ENCODE measurements at places on chromosomes 6 and 20.

DNA sequence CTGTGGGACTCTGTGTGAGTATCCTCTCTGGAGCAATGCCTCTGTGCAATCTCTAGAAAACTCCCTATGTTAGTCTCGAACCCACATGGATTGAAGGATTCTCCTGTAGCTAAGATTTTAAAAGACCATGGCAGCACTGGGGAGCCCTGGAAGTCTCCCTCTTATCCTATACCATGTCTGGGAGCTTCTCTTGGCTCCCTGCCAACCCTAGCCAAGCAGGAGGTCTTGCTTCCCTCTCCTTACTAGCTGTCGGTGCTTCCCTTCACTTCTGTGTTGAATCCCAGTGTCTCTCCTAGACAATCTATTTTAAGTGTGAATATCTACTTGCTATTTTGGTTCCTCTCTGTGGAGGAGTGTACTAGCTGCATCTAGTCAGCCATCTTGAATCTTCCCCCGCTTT is 118.8 kb upstream of the NRN1 start:
- no peak for DNase-seq

DNA sequence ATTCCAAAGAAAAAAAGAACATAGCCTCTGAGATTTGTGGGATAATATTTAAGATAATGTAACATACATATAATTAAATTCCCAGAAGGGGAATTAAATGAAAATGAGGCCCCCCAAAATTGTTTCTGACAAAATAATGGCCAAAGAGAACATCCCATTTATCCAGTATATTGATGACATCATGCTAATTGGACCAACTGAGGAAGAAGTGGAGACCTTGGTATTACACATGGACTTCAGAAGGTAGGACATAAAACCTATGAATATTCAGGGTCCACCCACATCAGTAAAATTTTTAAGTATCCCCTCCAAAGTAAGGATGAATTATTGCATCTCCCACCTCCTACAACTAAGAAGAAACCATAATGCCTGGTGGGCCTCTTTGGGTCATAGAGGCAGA is 15.6 kb upstream of the RBM24 start:
- DNase-seq, result no peak

DNA sequence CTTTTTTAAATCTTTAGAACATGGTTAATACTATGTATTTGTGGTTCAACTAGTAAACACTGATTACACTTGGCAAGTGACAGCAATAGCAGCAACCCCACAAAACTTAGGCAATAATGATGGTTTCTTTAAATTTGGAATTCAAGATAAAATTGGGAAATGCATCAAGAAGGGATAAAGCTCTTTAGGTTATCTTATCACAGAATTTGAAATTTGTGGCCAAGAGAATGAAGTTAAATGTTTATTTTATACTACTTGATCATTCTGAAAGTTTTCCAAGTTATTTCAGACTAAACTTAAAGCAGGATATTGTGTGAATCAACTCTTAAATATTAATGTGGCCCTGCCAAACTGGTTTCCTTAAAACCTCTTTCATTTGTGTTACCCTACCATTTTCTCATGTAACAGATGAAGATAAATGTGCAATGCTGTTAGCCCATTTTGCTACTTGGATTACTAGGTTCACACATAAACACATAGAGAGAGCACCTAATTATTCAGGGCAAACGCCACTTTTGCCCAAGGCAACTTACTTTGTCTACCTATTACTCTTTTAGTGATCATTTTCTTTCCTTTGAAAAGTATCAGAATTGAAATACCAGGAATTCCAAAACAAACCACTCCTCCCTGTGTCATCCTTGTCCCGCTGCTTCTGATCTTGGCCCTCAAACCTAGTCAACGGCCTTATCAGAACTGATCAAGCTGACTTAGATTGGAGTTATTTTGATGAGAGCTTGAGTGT is 186.7 kb upstream of the TENT5A start:
- DNase-seq, result no peak

- no peak for DNase-seq
Measured at GRCh38 chr6:37630281-37630799, 67.3 kb downstream of the MDGA1 start.

DNA sequence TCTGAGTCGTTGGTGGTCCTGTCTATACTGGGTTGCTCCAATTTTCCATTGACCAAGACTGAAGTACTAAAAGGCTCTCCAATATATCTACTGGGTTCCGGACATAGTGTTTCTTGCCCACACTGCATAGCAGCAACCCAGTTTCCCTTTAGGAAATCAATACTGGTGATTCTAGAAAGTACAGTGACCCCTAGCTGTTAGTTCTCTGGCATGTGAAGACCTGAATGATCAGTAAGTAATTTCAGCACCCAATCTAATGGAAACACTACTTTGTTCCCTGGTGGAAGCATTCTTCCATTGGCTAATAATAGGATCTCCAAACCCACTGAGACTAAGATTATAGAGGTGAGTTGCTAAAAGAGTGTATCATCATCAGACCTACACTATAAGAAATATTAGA is 40.8 kb upstream of the STMND1 start:
- DNase-seq, result no peak

- no peak for DNase-seq
Measured at GRCh38 chr20:22303523-22303922, 280.8 kb downstream of the FOXA2 start.

DNA sequence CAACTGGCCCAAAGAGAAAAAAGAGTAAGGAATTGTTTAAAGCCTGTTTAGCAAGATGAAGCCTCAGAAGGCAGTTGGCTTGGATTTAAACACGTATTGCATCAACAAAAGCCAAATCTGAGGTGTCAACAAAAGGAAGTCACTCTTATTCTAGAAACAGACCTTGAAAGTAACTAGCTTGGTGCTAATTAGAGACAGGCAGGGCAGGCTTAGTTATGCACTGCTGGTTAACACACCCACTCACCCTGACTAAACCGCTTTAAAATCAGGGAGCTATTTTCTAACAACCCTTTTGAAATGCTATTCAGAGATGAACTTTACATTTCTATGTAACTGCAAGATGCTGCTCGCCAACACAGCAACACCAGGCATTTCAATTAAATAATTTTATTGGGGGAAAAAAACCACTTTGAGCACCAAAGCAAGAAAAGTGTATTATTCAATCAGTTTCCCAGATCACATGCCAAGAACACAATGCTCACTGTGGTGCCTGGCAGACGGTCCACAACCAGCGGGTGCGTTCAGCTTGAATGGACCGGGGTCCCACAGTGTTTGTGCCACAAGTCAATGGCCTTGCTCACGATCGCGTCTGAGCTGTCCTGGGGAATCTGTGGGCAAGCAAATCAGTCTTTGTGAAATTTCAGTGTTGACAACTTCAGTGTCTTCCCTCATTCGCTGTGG is 23.6 kb downstream of the TBC1D7 start:
- DNase-seq, result no peak

GRCh38 chr6:47473791-47474346 is 3.7 kb upstream of the CD2AP start:
- no peak for DNase-seq

- DNase-seq, result no peak
Measured at GRCh38 chr6:15254070-15254975, 8.5 kb downstream of the JARID2 start.

DNA sequence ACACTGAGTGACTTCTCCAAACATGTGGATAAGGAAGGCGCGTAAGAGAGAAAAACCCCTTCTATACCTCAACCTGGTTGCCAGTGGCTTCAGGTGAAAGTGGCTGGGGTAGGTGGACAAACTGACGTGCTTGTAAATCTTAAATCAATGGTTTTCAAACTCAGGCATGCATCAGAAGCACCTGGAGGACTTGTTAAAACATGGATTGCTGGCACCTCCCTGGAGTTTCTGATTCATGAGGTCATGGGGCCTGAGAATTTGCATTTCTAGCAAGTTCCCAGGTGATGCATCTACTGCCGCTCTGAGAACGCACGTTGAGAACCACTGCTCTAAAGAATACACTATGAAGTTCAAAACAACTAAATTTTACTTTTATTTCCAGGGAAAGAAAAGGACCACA is 31.9 kb upstream of the TAB2 start:
- no peak for DNase-seq

- no peak for DNase-seq
Measured at GRCh38 chr6:122669868-122670267, 59.7 kb downstream of the PKIB start.

DNA sequence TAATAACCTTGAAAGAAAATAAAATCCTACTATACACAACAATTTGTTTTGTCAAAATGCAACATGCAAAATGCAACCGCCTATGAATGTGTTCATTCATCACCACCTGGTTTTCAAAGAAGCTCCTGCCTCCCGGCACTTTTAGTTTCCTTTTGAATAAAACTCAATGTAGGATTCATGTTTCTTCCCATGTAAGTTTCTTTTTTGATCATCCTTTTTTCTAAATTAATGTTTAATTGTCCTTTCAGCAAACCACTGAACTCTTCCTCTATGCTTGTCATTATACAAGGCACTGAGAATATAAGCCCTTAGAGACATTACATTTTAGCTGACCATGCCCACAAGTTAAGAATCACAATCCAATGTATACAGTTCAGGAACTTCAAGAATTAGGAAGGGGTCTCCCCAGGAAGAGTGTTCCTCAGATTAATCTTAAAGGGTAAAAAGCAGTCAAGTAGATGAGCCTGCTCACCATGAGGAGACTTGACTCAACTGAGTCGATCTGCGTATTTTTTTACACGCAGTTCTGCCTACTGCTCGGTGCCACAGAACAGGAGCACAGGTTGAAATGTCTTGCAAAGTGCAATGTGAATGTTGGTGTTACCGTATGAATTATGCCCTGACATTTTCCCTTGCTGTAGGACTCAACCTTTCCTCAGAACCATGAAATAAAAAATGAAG is 7.2 kb upstream of the THEMIS start:
- DNase-seq, result no peak

GRCh38 chr6:107668743-107669474 is 155.2 kb downstream of the SCML4 start:
- DNase-seq, result no peak

- no peak for DNase-seq
Measured at GRCh38 chr6:139903411-139904157, 529.1 kb upstream of the CITED2 start.

DNA sequence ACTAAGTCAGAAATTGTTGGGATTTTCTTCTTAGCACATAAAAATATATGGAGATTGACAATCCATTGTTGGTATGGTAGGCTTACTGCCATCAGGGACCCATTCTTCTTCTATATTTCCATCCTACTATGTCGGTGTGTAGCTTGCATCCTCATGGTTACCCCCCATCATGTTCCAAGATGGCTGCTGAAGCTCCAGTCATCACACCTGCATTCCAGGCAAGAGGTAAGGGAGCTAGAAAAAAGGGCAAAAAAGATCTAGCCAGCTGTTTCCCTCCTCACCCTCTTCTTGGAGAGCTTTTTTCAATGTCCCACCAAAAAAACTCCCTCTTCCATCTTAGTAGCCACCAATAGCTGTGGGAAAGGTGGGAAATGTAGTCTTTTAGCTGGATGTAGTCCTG is 13.6 kb downstream of the SLC2A10 start:
- DNase-seq, result no peak

GRCh38 chr6:10409233-10409721 is 5.6 kb downstream of the TFAP2A start:
- DNase-seq, result no peak

DNA sequence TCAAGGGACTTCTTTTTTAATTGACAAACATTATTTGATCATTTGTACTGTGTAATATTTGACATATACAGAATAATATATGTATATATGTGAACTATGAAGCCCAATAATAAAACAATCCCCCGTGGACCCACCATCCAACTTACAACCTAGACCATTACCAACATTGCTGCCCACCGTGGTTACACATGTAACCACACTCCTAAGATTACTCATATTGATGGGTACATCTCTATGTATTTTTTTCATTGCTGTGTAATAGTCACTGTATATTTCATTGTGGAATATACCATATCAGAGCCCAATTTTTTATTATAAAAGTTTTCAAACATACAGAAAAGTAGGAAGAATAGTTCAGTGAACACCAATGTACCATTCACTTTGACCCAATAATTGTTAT is 94.3 kb downstream of the RTN4IP1 start:
- no peak for DNase-seq

GRCh38 chr6:44667226-44667625 is 279.7 kb downstream of the CDC5L start:
- no peak for DNase-seq

- DNase-seq, result no peak
Measured at GRCh38 chr6:13079096-13079723, 249.1 kb downstream of the TBC1D7 start.

DNA sequence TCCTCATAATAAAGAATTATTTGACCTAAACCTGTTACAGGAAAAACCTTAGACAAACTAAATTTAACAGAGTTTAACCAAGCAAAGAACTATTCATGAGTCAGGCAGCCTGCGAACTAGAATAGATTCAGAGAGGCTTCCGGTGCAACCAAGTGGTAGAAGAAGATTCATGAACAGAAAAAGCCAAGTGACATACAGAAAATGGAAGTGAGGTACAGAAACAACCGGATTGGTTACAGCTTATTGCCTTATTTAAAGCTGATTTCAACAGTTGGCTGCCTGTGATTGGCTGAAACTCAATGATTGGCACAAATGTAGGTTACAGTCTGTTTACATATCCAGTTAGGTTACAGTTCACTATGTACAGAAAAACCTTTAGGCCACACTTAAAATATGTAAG is 10.1 kb downstream of the PPP1R3G start:
- no peak for DNase-seq

DNA sequence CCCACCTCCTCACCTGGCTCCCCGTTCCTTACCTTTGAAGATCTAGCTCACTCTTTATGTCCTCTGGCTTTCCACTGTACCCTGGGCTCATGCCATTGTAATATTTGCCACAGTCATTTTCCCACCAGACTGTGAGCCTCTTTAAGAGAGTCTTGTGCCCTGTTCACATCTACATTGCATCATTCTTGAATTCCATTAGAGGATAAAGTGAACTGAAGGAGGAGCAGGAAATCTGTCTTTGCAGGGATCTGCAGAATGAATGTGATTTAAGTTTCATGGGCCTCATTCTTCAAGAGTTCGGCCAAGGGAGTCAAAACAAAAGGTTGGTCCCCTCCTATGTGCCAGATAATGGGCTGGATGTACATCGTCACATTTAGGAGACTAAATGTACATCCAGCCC is 272.6 kb upstream of the CITED2 start:
- DNase-seq, result no peak

DNA sequence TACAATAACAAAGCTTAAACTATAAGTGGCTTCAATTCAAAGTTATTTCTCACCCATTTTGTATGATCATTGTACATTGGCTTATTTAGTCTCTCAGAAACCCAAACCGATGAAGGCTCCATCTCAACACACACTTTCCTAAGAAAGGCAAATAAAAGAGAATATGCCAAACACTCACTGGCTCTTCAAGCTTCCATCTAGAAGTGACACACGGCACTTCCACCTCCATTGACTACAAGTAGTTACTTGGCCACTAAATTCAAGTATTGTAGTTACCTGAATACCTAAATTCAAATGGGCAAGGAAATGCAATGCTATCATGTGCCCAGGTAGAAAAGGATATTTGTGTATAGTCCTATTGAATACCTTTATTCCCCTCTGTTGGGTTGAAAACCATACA is 170.6 kb downstream of the OGFRL1 start:
- no peak for DNase-seq

DNA sequence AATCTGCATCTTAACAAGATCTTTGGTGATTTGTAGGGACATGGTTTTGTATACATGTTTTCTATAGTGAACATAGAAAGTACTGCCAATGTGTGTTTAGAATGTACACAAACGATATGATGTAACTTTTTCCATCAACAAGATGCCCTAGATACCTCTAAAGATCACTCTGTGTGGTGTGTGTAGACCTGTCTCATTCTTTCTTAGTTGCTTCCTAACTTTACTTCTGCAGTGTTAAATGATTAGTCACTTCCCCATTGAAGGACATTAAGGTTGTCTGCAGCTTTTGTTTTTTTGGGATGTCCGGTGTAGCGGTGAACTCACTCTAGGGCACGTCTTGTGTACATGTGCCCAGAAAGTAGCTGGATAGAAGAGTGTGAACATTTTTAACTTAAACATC is 35.9 kb downstream of the CDYL start:
- no peak for DNase-seq

All from CD8-positive, alpha-beta T cell (primary cell).